ENCODE measurements at places on chromosomes 13 and 19.

GRCh38 chr13:78881751-78882150 is 222.8 kb upstream of the OBI1 start:
- no peak for DNase-seq

GRCh38 chr19:13557756-13558398 is 51.6 kb upstream of the CACNA1A start:
- no peak for DNase-seq

GRCh38 chr19:39142630-39143029 is 17.0 kb downstream of the PAK4 start:
- DNase-seq = no peak

DNA sequence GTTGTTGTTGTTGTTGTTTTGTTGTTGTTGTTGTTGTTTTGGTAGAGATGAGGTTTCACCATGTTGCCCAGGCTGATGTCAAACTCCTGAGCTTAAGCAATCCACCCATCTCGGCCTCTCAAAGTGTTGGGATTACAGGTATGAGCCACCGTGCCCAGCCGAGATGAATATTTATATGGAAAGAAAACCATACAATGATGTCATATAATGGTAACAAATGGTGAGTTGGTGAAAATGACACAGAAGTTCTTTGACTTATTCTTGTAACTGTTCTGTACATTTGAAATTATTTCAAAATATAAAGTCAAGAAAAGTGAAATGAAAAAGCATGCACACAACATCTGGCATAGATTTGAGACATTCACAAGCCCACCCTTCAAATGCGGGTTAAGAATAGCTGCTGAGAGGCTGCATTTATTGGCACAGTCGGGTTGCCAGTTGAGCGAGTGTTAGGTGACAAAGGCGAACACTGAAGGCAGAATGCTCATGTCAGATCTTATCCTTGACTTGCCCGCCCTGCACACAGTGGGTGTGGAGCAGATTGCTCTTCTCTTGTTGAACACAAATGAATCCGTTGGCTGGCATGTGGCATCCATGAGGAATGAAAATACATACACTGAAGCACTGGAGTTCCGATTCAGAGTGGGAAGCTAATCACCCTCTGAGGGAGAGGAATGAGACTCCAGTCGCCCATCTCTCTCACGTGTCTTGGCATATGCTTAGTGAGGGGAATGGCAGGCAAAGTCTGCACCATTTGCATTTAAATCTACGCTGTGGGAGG is 15.8 kb upstream of the UBE2S start:
- no peak for DNase-seq

DNA sequence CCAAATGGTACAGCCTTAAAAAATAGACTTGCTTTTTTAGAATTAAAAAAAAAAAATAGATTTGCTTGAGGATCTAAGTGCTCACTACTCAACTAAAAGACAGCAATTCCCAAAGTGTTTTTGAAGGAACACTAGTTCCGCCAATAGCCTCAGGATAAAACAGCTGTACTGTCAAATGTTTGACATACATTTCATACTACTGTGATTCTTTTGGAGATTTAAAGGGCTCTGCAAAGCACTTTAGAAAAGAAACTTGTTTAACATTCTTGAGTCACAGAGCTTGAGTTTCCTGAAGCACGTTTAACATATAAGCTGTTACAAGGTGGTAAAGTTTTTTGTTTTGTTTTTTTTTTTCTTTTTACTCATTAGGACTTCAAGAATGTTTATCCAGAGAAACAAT is 23.1 kb upstream of the KLF5 start:
- DNase-seq = no peak

GRCh38 chr19:55539090-55539984 is 2.4 kb upstream of the SBK2 start:
- DNase-seq = no peak
